Renal cortical epithelial cell (primary cell): ENCODE measurements at places on chromosomes 11 and 22.
A peak's percentile ranks its signal among the peaks of the same experiment; 100 is the strongest.

GRCh38 chr11:9701799-9702198 lies 37.9 kb downstream of the SWAP70 start:
- DNase-seq = no peak

- DNase-seq = no peak
These were observed 34.9 kb upstream of the PICALM start for GRCh38 chr11:86103808-86104207.

DNA sequence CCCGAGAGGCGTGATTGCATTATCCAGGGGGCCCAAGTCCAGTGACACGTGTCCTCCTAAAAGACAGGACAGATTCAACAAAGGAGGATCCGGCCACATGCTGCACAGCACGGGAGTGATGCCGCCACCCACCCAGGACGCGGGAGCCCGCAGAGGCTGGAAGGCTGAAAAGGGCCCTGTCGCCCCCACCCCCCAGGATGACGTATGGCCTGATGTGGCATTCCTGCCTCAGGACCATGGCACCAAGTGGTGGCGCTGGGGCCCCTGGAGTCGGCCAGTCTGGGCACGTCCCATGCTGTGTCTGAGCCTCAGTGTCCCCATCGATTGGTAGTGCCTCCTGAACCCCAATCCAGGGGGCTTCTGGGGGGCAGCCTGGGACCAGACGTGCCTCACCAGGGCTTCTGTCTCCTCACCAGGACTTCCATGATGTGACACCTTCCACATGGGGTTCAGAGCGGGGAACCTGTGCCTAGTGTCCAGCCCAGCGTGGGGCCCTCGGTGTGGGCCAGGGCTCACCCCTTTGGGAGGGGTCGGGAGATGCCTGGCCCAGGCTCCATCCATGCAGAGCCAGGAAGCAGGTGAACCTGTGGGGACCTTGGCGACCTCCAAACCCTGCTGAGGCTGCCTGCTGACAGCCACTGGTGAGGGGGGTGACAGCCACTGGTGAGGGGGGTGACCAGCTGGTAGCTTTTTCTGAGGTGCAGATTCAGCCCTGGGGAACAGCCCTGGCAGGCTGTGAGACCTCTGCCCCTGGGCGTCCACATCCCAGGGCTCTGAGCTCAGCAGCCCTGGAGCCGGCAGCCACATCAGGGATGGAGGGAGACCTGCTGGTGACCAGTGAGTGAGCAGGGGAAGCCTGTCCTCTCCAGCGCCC lies 75.3 kb downstream of the KCNQ1 start:
- no peak for DNase-seq

GRCh38 chr11:103042161-103042560 lies 49.8 kb downstream of the DCUN1D5 start:
- no peak for DNase-seq

- peak; percentile 99 for DNase-seq
These were observed 61.1 kb upstream of the CD44 start for GRCh38 chr11:35077709-35078469.

DNA sequence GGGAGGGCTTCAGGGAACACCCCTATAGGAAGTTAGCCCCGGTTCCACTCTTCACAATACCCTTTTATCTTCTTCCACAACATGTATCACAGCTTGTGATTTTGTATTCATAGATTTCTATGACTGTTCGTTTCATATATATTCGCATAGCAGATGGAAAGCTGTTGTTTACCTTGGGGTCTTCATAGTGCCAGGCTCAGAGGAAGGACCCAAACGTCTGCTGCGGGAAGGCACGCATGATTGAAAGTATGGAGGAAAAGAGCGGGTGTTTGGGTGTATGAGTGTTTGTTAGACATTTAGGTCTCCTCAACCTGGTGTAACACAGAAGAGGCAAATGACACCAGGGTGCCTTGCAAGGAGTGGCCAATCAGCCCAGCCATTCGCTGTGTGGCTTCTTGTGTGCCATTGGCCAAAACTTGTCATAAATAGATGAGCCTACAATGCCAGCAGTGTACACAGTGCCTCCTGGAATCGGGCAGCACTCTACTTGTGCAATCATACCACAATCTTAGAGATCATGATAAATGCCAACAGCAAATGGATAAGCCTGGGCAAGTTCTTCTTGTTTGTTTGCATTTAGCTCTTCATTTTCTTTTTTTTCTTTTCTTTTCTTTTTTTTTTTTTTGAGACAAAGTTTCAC lies 10.9 kb upstream of the ADA2 start:
- DNase-seq = peak; percentile 4

GRCh38 chr22:19517919-19518611 lies 6.1 kb downstream of the CLDN5 start:
- DNase-seq = no peak

DNA sequence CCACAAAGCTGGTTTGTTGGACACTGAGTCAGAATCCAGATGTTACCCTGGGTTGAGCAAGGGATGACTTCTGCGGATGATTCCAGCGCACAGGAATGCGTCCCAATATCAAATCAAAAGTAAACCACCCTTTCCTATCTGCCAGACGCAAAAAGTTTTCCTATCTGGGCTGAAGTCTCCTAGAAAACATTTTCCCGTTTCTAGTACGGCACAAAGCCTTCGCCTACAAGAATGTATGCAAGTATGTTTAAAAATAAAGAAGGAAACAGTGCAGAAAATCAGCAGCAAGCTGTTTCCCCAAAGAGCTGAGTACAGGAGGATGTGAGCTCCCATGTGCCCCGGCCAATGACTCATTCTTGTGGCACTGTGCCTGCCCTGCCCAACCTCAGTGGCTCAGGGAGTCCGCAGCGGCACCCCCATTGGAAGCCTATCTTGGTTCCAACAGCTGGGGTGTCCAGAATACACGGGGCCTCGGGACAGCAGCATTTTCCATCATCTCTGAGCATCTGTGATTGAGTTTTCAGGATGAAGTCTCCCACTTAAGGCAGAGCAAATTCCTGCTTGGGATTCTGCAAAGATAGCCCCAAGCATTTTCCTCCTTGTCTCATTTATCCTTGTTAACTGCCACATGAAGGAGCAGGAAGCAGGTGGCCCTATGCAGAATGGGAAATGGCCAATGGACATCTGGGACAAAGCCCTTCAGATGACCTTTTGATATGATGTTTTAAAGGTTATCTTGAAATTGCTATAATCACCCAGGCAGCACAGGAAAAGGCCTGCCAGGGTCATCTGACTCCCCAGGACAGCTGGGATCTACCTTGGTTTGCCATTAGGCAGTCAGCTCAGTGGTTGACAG lies 17.5 kb downstream of the KCNJ5 start:
- DNase-seq = peak; percentile 39

- peak; percentile 100 for DNase-seq
These were observed 34.1 kb downstream of the LIF start for GRCh38 chr22:30212363-30212995.

GRCh38 chr11:86206337-86206695 lies 38.2 kb upstream of the EED start:
- no peak for DNase-seq

DNA sequence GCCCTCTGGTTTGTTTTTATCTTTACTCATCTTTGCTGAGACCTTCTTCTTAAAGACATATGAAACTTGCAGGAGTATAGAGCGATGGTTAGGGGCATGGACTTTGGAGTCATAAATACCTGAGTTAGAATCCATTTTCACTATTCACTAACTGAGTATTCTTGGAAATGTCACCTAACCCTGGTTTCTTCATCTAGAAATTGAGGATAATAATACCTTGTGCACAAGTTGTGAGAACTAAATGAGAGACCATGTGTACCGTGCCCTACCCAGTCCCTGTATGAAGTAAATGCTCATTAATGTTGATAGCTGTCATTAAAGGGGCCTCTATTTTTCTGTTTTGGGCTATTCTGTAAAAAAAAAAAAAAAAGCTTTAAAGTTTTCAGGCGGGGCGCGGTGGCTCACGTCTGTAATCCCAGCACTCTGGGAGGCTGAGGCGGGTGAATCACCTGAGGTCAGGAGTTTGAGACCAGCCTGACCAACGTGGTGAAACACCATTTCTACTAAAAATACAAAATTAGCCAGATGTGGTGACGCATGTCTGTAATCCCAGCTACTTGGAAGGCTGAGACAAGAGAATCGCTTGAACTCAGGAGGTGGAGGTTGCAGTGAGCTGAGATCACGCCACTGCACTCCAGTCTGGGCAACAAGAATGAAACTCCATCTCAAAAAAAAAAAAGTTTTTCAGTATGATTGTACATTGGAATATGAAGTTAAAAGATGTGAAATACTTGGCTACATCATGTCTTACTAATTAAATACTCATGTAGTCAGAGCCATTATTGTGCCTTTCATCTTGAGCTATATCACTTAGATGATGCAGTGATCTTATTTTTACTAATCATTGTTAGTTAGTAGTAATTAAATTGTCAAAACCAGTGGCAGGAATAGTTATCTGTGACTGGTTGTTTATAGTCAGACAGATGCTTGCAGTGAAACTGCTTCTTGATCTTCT lies 95.0 kb downstream of the AMOTL1 start:
- no peak for DNase-seq

GRCh38 chr11:129951201-129951865 lies 51.3 kb downstream of the PRDM10 start:
- no peak for DNase-seq

DNA sequence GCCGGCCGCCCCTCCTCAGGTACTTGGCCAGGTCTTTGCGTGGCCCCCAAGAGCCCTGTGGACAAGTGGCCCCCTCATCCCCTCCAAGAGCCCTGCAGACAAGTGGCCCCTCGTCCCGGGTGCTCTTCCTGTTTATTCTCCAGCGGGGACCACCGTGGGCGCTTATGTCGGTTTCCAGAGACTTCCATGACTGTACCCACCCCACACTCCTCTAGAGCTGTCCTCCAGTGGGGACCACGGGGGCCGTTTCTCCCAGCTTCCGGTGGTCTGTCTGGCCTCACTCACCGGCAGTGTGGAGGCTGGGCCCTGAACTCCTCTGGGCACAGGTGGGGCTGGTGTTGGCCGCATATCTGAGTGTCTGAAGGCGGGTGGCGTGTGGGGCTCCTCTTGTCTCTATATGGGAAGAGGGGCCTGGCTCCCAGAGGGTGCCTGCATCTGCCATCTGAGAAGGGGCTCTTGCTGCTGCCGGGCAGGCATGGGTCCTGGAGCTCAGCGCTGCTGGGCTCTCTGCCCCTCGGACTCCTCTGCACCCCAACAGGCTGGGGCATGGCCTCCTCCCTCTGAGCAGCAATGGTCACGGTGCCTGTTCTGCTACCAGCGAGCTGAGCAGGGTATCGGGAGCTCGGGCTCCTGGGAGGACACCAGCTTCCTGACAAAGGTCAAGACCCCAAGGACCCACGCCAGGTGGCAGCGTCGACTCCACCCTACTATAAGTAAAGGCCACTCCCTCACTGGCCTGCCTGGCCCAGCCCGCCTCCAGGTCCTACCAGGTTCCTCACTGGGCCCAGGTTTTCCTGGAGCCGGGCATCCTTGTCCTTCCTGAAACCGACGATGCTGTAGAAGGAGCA lies 1264.3 kb downstream of the BRD1 start:
- no peak for DNase-seq

GRCh38 chr11:2685566-2686359 lies 14.0 kb downstream of the KCNQ1OT1 start:
- no peak for DNase-seq

DNA sequence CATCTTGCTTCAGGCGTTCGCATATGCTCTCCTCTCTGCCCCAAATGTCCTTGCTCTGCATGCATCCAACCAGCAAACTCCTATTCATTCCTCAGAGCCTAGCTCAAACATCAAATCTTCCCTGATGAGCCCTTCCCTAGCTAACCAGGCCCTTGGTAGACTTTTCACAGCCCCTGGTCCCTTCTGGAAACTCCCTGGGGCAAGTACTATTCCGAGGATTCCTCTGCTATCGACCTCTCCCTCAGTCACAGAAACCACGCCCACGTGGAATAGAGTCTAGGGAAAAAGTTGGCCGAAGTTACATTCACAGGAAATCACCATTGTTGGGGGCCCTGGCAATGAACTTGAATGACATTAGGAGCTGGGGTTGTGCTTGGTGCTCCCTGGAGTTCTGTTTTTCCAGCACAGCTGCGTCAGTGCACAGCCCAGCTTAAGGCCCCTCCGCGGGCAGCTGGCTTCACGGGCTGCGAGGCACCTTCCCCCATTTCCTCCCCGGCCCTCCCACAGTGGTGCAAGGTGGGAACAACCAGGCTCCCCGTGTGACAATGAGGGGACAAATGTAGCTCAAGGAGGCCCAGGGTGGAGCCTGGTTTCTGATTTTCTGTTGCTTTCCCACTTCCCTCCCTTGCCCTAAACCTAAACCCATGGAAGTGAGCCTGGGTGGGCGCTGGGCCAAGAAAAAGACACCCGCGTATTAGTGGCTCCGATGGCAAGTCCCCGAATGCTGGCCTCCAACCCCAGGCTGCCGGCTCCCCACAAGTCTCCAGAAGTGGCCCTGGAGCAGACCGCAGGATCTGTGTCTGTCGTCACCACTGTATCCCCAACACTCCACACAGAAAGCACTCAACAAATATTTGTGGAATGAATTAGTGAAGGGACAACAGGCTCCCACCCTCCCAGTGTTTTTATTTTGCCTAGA lies 4.3 kb upstream of the ATP5MGL start:
- no peak for DNase-seq

- no peak for DNase-seq
These were observed 16.1 kb downstream of the NCAPD3 start for GRCh38 chr11:134207538-134208239.

GRCh38 chr11:133942577-133942976 lies 14.2 kb downstream of the IGSF9B start:
- DNase-seq = no peak

DNA sequence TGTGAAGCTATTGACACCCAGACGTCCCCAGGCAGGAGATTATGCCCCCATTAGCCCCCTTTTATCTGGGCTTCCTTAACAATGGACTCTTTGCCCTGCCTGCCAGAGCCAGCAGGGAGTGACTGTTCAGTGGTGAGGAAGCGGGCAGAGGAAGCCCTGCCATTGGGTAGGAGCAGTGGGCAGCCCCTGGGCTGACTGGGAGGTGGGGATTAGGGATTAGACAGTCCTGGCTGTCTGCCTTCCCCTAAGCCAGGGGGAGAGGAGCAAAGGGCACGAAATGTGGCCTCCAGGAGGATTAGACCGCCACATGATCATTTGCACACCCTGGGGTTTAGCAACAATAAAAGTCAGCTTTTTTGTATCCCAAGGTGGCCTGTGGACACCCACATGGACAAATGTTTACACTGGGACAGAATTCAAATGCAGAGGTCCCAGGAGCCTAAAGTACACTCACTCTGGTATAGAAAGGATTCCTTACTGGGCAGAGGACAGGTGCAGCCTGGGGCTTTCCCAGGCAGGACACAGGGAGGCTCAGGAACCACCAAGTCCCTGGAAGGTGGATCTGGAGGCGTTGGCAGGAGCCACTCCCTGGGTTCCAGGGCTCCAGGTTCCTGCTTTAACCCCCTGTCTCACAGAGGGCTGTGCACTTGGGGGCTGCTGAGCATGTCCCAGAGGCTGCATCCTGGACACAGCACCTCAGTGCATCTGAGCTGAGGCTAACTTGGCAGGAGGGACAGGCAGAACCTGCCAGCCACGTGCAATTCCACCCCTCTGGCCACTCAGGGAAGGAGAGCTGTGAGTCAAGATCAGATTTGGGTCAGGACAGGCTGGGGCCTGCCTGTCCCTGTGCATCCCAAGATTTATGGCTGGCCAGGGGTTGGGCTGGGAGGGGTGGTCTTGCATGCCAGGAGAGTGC lies 2.1 kb downstream of the PNPLA3 start:
- DNase-seq = peak; percentile 35

GRCh38 chr11:106785913-106786650 lies 232.2 kb downstream of the GUCY1A2 start:
- no peak for DNase-seq
